ENCODE measurements at places on chromosomes 3 and 15.

DNA sequence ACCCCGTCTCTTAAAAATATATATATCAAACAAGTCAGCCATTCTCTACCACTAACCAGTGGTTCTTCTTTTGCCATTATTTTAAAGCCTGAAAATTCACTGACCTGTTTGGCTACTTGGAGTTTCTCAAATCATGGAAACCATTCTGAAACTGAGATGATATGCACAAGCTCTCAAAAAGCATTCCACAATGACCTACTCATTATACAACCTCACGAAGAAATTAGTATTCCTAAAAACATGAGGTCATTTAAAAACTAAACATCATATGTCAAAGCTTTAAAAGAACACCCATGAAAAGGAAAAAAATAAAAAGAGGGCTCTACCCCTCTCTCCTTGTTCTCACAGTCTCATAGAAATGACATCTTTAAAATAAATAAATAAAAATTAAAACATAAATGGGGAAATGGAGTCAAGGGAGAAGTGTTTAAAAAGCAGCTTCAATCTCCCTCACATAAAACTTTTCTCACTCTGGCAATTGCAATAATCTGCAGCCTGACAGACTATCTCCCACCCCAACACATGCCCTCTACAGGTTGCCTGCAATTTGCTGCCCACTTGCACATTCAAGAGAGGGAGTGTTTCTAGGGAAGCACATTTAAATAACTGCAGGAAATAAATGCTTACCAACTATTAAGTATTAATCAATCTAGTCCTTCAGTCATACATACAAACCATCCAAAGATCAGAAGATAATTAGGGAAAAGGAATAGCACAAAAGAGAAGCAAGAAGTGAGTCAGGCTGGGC is 73.3 kb downstream of the TRANK1 start:
- DNase-seq: no peak

- DNase-seq: no peak
Measured at GRCh38 chr3:40240921-40241320, 68.6 kb upstream of the EIF1B start.

DNA sequence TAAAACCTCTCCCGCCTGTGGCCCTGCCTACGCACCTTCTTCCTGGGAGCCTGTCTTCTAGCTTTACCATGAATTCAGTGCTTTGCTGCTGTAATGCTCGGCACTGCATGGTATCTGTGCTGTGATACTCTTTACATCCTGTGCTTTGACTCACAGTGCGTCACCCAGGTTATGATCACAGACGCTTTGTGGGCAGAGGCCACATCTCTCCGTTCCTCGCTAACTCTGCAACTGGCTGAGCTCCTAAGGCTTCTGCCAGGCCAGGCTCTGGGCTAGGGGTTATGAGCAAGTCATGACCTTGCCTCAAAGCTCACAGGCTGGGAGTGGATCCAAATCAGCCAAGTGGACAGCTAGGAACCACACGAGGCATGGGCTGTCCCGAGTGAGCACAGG is 23.2 kb downstream of the SPTBN5 start:
- peak; percentile 87 for DNase-seq

GRCh38 chr3:123327956-123328850 is 120.7 kb downstream of the ADCY5 start:
- DNase-seq: no peak

- no peak for DNase-seq
Measured at GRCh38 chr3:174098746-174099145, 701.2 kb downstream of the NLGN1 start.

GRCh38 chr3:70180664-70181063 is 131.8 kb downstream of the MDFIC2 start:
- DNase-seq: no peak

GRCh38 chr15:51737522-51738305 is at the start of gene LYSMD2:
TSS of gene LYSMD2 (minus strand) at chr15:51737655. CDS start at chr15:51737622, 33 bp downstream.
- DNase-seq: peak; percentile 78

GRCh38 chr15:27486051-27486450 is 515.1 kb downstream of the GABRG3 start:
- DNase-seq: no peak

- no peak for DNase-seq
Measured at GRCh38 chr3:106946866-106947265, 430.4 kb upstream of the CCDC54 start.

DNA sequence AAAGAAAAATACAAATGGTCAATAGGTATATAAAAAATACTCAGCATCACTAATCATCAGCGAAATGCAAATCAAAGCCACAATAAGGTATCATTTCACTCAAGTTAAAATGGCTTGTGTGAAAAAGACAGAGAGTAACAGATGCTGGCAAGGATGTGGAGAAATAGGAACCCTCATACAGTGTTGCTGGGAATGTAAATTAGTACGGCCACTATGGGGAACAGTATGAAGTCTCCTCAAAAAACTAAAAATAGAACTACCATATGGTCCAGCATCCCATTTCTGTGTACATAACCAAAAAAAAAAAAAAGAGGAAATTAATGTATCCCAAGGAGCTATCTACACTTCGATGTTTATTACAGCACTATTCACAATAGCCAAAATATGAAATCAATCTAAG is 98.1 kb upstream of the TGFBR2 start:
- DNase-seq: no peak

DNA sequence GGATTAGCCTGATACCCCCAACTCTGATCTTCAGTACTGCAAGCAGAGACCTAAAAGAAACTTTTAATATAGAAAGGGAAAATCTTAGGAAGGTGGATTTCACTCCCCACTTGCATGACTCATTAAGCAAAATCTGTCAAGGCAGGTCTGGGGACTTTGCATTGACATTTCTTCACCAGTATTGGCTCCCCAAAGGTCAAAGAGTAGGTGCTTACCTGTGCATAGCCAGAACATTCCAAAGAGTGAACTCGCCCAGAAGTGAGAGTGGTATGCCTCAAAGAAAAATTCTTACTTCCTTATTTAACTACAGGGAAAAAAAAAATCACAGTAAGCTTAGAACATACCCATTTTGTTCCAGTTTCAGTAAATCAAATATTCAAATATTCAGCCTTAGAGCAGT is 140.9 kb upstream of the TP63 start:
- DNase-seq: no peak

DNA sequence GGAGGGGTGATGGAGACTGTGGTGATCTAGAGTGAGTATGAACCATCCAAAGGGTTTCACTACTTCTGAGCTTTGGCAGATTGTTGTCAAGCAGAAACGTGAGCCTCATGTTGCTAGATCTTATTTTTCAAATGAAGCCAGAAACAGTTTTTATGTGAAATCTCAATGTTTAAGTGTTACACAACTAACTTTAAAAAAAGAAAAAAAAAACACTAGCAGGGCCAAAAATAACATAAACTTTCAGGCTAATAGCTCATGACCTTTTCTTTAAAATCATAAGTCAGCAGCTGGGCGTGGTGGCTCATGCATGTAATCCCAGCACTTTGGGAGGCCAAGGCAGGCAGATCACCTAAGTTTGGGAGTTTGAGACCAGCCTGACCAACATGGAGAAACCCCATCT is 2.1 kb upstream of the HTR3D start:
- no peak for DNase-seq

DNA sequence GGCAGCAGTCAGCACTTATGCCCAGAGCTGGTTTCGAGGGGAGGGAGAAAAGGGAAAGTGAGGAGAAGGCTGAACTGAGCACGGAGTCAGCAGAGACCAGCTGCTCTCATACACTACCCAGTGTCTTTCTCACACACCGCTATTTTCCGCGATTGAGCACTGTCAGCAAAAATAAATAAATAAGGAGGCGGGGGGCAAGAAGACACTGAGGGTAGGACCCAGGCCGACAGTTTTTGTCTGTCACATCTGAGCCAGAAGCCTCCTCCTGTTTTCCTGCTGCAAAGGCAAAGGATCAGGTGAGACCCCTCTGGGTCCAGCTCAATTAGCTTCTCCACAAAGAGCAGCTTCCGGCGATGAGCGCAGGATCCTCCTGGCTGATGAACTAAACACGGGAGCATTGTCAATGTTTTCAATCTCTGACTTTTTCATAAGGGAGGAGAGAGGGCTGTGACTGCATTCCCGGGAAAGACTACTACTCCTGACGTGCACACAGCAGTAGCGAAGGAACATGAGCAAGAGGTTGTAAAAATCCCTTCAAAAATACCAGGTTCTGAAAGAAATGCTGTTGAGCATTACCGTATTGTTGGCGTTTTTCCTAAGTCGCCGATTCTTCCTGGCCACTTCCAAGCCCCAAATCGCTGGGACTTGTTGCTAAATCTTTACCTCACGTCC is 1.3 kb downstream of the FRMD5 start:
- DNase-seq: no peak

GRCh38 chr3:21294768-21295167 is 456.2 kb downstream of the ZNF385D start:
- DNase-seq: no peak

- DNase-seq: no peak
Measured at GRCh38 chr3:144018776-144019175, 47.2 kb downstream of the DIPK2A start.

- no peak for DNase-seq
Measured at GRCh38 chr3:178480795-178481194, 55.4 kb upstream of the KCNMB2 start.

GRCh38 chr15:47400603-47401002 is 316.7 kb upstream of the SEMA6D start:
- no peak for DNase-seq

DNA sequence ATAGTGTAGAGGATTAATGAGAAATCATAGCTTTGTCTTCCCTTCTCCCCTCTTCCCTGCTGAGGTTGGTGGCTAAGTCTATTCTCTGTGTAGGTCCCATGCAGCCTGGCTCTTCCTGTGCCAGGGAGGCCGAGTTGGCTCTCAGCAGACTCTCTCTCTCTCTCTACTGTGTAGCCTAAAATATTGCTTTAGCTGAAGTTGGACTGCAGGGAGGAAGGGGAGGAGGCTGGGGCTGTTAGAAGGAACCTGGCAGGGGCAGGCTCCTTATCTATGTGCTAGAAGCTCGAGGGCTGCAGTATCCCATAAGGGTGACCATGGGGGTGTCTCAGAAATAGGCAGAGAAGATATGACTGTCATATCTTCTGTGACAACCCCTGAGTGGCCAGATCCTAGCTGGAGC is 160.8 kb downstream of the EPHB1 start:
- no peak for DNase-seq

- DNase-seq: no peak
Measured at GRCh38 chr3:159200176-159200575, 398.3 kb downstream of the MFSD1 start.

- DNase-seq: peak; percentile 39
Measured at GRCh38 chr15:101252836-101253235, 988 bp upstream of the CHSY1 start.

- no peak for DNase-seq
Measured at GRCh38 chr3:114827495-114827894, 319.6 kb downstream of the ZBTB20 start.

DNA sequence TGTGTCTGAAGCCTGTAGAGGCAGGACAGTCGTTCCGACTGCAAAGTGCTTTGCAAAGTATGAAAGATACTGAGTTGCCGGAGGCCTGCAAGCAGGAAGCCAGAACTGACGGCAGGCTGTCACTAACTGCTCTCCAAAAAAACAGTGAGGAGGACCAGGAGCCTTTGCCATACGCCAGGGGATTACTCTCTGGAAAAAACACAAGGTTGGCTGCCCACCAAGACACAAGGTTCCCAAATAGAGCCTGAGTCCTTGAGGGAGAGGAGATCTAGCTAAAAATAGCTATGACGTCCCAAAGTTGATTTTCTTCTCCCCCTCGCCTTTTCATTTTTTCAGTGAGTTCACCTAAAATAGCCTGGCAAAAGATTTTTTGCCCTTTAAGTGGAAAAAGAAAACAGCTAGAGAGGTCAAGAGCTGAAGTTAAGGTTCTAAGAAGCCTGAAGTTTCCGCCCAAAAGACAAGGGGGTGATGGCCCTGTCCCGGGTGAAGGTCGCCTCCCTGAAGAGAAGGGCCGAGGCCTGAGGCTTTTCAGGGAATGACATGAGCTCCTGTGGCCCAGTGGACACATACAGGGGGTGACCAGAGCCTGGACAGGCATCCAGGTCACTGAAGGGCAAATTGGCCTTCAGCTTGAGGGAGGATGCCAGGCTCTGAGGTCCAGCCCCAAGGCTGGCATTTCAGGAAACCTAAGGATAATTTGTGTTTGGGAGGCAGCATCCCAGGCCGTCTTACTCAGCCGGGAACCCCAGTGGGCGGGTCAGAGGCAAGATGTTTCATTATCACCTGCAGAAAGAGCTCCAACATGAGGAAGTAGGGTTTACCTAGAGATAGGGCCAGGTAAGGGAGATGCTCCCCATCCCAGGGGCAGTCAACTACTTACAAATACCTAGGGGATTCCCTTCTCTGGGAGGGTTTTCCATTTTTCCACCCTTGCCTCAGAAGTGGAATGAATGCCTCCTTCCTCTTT is 44.9 kb upstream of the DGKG start:
- DNase-seq: no peak

DNA sequence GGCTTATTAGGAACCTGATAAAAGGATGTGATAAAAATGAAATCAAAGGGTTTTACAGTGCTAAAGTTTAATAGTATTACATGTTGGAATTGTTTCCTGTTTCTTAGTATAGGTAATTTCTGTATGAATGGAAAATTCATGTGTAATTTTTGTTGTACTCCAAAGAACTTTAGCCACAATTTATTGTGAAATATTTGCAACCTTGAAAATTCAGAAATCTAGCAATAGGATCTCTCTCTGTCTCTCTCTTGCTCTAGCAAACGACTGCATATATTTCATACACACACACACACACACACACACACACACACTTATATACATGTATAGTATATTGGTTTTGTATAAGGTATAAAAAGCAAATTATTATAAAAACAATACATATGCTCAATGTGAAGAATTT is 59.6 kb downstream of the PIAS1 start:
- no peak for DNase-seq

- DNase-seq: no peak
Measured at GRCh38 chr15:65634356-65634755, 12.6 kb downstream of the SLC24A1 start.

GRCh38 chr3:87370007-87370406 is 93.6 kb upstream of the POU1F1 start:
- DNase-seq: no peak

- no peak for DNase-seq
Measured at GRCh38 chr15:50355980-50356379, 982 bp upstream of the GABPB1 start.

- no peak for DNase-seq
Measured at GRCh38 chr3:157282261-157283191, 122.6 kb upstream of the CCNL1 start.

DNA sequence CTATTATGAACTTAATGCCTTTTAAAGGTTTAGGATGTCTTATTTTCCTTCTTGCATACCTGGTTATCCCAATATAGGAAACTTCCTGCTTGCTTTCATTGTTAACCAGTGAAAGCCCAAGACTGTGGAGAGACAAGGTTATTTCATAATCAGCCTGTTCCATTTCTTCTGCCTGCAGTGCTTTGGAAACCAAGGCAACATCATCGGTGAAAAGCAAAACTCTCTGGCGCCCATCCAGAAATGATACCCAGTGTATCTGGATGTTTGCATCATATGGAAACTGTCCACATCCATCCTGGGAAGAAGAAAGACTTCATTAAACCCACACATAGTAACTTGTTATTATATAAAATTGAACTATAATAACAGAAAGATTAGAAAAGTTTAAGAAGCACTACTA is 170.1 kb downstream of the VPS13C start:
- peak; percentile 43 for DNase-seq

Measured in activated CD8-positive, alpha-beta memory T cell treated with anti-CD3 and anti-CD28 coated beads, Interleukin-2, amount 10 ng/mL, durations not matched to agents 7 days and 5 days (primary cell).